ENCODE measurements at places on chromosomes 4 and X.

GRCh38 chrX:135410861-135411627, 10.7 kb upstream of the SMIM10L2A start:
- DNase-seq: no peak

GRCh38 chr4:147831551-147832171, 99.8 kb downstream of the ARHGAP10 start:
- no peak for DNase-seq

GRCh38 chrX:15515931-15516330, 15.3 kb downstream of the BMX start:
- no peak for DNase-seq

GRCh38 chr4:39754309-39754708, 56.4 kb downstream of the UBE2K start:
- no peak for DNase-seq

GRCh38 chr4:78558410-78558809, 6.8 kb downstream of the ANXA3 start:
- no peak for DNase-seq

Data from stimulated activated CD8-positive, alpha-beta memory T cell treated with anti-CD3 and anti-CD28 coated beads, Interleukin-7, amount 100 ng/mL, for 4 hours (primary cell).